ENCODE measurements at places on chromosomes 4 and X.

DNA sequence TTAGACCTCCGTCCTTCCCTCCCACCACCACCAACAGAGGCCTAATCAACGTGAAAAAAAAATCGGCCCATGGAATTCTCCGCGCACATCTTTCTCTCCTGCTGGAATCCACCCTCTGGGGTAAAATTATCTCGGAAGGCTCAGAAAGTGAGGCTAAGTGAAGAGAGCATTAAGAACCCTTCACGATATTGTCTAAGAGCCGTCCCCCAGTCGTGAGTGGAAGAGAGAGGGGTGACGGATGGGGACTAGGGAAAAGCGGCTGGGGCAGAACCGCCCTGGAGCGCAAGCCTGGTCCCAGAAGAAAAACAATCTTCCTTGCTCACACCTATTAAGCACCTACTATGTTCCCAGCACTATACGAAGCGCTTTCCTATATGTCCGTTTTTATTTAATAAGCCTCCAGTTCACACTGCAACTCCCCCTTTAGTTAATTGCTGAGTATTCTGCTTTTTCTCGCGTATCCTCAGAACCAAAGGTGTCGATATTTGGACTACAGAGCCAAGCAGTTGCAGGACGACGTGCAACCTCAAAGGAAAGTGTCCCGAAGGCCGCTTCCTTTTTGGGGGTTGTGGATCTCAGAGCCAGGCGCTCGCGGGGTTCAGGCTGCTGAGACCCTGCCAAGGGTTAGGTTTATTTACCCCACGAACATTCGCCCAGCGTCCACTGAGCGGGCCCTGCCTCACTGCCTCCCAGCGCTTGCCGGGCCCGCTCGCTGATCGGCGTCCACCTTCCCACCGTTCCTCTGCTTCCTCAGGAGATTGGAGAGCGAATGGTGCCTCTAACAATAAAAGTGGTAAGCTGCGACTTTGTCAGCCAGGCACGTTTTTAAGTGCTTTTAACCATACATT lies 889 bp downstream of the MGARP start:
- DNase-seq, result no peak

DNA sequence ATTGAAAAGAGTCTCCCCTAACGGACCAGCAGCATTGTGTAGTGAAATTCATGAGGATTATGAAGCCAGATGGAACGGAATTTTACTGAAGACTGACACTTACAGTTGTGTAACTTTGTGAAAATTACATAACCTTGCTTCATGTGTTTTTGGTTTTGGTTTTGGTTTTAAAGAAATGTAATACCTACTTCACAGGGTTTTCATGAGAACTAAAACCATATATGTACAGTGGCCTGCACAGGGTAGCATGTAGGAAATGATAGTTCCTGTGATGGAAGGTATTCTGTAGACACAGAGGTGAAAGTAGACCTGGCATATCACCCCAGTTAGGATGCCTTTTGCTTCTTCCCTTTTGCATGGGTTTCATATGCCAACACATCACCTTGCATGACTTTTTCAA lies 247.0 kb downstream of the BANK1 start:
- no peak for DNase-seq

- no peak for DNase-seq
Observed at GRCh38 chr4:143391261-143391660, 54.6 kb downstream of the GAB1 start.

- DNase-seq, result no peak
Observed at GRCh38 chr4:179447308-179447707, 2005.1 kb upstream of the AGA start.

- no peak for DNase-seq
Observed at GRCh38 chr4:169383724-169384123, 113.0 kb upstream of the SH3RF1 start.

DNA sequence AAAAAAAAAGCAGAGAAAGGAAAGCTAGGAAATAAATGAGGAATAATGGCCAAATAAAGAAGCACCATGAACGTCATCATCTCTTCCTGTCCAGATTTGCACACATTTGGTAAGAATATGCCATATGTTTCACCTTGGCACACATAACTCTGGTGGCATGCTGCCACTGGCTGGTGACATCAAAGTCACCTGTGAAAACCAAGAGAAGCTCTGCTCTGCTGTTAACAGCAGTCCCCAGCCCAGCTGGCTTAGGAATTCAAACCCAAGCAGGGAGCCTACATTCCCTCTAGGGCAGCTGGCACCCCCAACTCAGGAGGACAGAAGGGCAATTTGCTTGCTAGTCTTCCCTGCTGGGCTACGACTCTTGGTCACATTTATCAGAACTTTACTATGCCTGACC lies 77.6 kb downstream of the RASL11B start:
- no peak for DNase-seq

DNA sequence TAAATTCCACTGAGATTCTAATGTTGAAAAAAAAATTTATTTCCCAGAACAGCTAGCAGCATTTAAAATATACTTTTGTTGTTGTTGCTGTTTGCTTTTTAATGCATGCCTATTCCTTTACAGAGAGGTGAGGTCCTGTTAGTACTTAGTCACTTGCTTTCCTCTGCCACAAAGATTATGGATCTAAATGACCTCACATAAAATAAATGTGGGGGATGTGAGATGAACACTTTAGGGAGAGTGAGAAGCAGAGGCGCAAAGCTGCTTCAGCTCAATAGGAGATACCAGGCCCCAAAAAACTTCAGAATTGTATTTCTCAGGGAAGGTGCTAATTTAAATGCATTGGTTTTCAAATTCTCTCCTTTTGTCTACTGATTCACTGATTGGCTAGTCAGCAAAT lies 4.0 kb downstream of the LDB2 start:
- DNase-seq, result no peak

DNA sequence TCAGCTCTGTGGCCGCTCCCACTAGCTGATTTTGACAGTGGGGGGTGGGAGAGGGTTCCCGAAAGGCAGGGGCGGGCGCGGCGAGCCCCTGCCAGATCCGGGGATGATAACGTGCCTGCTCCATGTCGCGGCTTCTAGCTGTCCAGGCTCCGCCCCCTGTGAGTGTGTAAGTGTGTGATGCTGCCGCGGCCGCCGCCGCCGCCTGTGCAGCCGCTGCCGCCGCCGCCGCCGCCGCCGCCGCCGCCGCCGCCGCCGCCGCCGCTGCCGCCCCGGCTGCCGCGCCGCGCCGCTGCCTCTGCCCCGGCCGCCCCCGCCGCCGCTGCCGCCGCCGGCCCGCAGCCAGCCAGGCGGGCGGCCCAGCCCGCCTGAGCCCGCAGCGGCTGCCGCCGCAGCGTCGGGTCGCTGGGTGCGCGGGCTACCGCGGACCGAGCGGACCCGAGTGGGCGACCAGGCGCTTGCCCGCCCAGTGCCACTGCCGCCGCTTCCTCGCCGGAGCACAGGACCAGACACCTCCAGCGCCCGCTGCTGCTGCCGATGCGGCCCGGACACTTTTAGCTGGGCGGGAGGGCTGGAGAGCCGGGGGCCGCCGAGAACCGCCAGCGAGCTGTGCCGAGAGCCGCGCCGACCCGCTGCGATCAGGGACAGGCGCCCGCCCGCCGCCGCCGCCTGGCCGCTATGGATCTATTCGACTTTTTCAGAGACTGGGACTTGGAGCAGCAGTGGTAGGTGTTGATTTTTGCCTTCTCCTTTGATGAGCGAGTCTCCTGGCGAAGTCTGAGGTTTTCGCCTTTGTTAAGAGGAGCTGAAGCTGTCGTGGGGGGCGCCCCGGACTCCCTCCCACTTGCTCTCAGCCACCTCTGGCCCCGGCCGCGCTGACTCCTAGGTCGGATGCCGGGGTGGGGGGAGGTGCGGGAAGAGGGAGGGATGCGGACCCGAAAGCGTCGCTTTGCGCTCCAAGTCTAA lies at the start of gene AFF2:
Gene AFF2 (plus strand): TSS at position 195 of the 963 bp plus-strand sequence. CDS start 481 bp downstream, at position 676.
- DNase-seq, result no peak

GRCh38 chr4:66959207-66959606 lies 586.1 kb downstream of the CENPC start:
- DNase-seq, result no peak

GRCh38 chr4:128951316-128951715 lies 141.8 kb downstream of the JADE1 start:
- DNase-seq, result no peak

- DNase-seq, result peak; percentile 1
Observed at GRCh38 chrX:42869659-42870476, 91.9 kb upstream of the PPP1R2C start.

- no peak for DNase-seq
Observed at GRCh38 chr4:123976819-123977218, 580.2 kb downstream of the SPRY1 start.

DNA sequence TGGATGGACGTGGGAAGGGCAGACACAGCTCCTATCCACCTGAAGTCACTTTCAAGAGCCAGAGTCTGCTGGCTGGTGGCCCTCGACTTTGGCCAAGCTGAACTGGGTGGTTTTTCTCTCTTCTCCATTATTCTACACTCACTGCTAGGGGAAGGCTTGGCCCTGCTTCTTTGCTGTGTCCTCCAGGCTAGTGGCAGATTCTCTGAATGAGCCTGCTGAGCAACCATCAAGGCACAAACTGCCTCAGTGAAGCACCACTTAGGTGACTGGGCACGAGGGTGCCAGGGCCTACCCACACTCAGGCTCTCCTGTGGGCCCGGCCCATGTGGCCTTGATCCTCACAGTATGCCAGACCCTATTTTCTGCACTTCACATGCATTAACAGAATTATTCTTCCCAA lies 92.0 kb downstream of the PJA1 start:
- no peak for DNase-seq

DNA sequence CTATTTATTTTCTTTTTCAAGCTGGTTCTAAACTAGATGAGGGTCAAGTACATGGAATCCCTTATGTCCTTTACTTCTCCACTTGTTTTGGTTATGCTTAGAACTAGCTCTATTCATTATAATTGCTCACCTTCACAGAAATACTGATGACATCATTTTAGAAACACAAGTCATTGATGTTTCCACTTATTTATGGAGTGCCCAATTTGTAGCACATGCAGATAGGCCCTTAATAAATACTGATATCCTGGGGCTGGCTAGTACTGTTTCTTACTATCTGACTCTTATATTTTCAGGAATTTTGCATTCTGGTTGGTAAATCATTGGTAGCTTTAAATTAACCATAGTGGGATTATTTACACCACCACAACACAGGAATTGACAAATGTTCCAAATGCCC lies 112.2 kb downstream of the NAA11 start:
- DNase-seq, result no peak

- no peak for DNase-seq
Observed at GRCh38 chr4:33161202-33161601, 2441.0 kb downstream of the PCDH7 start.

- DNase-seq, result no peak
Observed at GRCh38 chr4:41613821-41614220, 75.9 kb downstream of the LIMCH1 start.

- no peak for DNase-seq
Observed at GRCh38 chr4:95004912-95005311, 247.2 kb downstream of the BMPR1B start.

- no peak for DNase-seq
Observed at GRCh38 chr4:175671491-175671934, 140.6 kb downstream of the GPM6A start.

GRCh38 chr4:122602277-122603142 lies 18.4 kb downstream of the IL21 start:
- DNase-seq, result no peak

GRCh38 chrX:100648458-100649417 lies 4.7 kb downstream of the SRPX2 start:
- DNase-seq, result no peak

DNA sequence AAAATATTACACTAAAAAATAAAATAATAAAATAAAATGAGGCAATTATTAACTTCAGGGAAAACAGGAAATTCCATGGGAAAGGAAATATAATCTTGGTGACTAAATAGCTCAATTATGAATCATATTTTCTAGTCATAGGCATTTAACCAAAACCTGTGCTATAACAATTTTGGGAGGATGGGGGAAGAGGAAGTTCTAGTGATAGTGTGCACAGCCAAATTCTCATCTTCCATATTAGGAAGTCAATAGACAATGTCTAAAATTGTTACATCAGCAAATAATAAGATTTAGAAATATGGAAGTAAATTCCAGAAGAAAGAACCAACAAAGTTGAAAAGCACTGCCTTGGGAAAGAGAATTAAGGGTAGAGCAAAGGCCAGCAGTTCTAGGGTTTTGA lies 2.8 kb downstream of the AWAT2 start:
- DNase-seq, result no peak

DNA sequence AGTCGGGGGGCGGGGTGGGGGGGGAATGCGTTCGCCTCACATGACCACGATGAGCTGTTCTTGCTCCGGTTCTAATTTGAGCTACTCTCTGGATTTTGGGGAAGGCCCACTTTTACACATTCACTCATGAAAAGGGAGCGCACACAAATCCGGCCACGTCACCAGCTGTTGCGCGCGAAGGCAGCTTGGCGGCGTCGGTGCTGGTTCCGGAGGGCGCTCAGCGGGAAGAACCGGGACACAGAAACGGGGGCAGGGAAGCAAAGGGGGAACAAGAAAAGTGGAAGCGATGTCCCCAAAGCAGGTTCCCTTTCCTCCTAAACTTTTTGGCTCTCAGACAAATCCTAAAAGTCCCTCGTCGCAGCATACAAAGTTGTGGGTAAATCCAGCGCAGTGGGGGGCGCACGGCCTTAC lies 605 bp downstream of the ANXA5 start:
- DNase-seq, result no peak

DNA sequence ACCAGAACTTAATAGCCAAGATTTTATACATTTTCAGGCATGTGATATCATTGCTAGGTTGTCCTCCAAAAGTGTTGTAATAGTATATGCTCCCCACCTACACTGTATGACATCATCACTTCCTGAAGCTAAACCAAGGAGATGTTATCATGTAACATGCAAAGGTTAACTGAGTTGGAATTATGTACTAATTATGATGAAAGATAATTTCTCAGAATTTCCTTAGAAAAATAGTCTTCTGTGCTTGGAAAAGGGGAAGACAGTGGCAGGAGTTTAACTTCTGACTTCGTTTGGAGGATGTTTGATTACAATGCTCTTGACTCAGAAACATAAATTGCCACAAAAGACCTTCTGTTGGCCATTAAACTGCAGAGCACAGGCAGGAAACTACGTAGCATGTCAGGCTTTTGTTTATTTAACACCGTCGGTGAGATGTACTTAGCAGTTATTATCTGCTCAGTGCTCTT lies 83.6 kb upstream of the GUCY1A1 start:
- no peak for DNase-seq

GRCh38 chr4:53844551-53844950 lies 219.9 kb downstream of the CHIC2 start:
- DNase-seq, result no peak

DNA sequence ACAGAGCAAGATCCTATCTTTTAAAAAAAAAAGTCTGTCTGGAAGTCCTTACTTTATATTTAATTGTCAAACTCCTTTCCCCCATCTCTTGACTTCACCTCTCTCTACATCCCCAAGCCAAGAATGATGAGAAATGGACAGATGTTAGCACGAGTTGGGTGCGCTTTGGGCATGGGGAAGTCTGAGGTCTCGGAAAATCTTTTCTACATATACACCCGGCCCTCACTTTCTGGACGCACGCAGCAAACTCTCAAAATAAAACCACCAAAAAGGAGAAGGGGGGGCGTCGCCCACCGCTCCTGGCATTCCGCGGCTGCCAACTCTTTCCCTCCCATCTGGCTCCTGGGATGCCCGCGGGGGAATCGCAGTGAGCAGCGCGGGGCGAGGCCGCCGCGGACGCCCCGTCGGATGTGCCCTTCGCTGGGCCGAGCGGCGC lies 756 bp downstream of the IGFBP7 start:
- DNase-seq, result no peak

- DNase-seq, result no peak
Observed at GRCh38 chr4:10619220-10619619, 65.3 kb downstream of the CLNK start.

- DNase-seq, result no peak
Observed at GRCh38 chrX:82230013-82230412, 1028.1 kb downstream of the SH3BGRL start.

Measured in GM12891 (cell line).